Progenitor cell of endocrine pancreas (in vitro differentiated cells): ENCODE measurements at places on chromosomes 2 and 18.

DNA sequence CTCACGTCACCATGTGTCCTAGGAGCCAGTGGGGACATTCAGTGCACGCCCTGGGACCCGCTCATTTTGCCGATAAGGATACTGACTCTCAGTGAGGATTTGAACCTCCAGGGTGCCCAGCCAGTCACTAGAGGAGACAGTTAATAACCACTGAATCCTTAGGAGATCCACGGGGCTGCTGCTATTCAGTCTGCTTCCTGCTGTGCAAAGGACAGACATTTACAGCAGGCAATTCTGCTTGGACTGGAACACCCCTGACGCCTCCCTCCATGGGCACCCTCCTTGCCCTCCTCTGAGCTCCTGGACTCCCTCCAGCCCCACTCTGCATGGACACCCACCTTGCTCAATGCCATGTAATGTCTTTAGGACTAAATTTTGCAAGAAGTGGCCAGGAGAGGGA, 265.5 kb downstream of the EIPR1 start:
- no peak overlapping the region for H3K27ac ChIP-seq
- H3K4me3 ChIP-seq, result no peak overlapping the region
- H3K4me1 ChIP-seq, result no peaks in the 10 kb centered on the region
- no peaks in the 10 kb centered on the region for H3K27me3 ChIP-seq
- no peaks in the 10 kb centered on the region for H3K36me3 ChIP-seq
- no peak for DNase-seq

DNA sequence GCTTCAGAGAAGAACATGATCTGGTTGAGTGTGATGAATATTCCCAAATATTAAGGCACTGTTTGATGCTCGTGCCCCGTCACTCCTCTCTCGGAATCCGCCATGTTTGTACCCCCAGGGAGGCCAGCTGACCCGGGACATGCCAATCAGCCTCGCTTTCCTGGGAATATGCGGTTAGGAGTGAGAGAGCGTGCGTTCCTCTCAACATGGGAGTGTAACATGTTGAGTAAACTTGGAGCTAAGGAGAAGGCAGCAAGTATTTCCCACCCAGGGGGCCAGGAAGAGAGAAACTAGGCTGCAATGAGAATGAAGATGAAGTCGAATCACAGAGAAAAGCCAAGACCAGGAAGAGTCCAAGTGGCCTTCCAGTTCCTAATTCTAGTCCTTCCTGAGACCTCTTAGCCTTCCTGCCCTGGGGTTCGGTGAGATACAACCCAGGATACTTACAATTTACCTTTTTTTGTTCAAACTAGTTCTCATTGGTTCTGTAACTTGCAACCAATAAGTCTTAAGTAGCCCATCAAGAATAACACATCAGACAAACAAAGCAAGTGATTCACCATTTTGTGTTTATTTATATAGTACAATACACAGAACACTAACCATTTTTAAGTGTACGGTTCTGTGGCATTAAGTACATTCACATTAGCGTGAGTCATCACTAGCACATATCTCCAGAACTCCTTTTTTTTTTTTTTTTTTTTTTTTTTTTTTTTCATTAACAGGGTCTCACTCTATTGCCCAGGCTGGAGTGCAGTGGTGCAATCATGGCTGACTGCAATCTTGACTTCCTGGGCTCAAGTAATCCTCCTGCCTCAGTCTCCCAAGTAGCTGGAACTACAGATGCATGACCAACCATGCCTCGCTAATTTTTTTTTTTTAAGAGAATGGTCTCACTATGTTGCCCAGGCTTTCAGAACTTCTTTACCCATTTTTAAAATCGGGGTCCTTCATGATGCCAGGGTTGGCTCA, 36.4 kb upstream of the SLC1A4 start:
- no peaks in the 10 kb centered on the region for H3K4me1 ChIP-seq
- H3K27ac ChIP-seq, result no peak overlapping the region
- H3K36me3 ChIP-seq, result peaks cover 3% of the 10 kb centered on the region

DNA sequence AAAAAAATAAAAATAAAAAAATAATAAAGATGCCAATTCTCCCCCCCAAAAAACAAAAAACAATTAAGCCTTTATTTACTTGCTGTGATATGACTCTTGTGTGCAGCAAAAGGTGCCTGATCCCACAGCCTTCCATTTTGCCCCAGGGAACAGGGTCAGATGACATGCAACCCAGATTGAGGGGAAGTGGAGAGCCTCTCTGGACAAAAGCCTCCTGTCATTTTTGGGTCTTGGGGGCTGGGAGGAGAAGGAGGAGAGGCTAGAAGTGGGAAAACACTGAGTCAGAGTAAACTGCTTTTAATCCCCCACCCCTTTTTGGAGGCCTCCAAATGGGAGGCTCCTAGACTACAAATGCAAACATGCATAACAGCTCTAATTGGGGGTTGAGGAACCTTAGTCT, 46.6 kb upstream of the SCG2 start:
- peaks cover 6% of the 10 kb centered on the region for H3K27me3 ChIP-seq
- no peaks in the 10 kb centered on the region for H3K36me3 ChIP-seq
- H3K4me1 ChIP-seq, result no peaks in the 10 kb centered on the region

DNA sequence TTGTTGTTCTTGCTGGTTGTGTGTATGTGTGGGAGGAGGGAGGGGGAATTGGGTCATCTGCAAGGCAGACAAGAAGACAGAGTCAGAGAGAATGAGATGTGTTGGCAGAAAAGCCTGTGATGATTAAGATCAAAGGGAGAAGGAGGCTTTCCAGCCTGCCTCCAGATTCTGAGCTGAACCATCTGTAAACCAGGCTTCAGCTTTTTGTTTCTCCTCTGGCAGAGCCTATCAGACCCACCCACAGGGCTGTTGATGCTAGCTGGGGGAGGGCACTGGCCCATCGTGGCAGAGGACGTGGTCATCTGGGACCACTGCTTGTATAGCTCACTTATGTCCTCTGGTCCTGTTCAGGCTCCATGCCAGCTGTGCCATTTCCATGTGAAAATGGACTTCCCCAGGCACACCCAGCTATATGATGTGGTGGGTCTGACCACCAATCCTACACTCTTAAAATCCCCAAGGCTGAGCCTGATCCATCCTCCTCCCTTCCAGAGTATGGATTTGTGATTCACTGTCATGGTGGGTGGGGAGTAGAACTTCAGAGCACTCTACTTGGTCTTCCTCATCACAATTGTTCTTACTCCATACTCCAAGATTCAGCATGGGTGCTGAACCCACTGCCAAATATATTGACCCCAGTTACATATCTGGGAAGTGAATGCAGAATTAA, 27.8 kb upstream of the COL6A3 start:
- H3K27me3 ChIP-seq, result peaks cover 22% of the 10 kb centered on the region
- no peak overlapping the region for H3K27ac ChIP-seq
- H3K4me1 ChIP-seq, result peaks cover 4% of the 10 kb centered on the region

GRCh38 chr2:149679286-149679685, 91.7 kb upstream of the MMADHC start:
- H3K27ac ChIP-seq, result no peak overlapping the region
- DNase-seq, result no peak
- no peaks in the 10 kb centered on the region for H3K27me3 ChIP-seq
- peaks cover 28% of the 10 kb centered on the region for H3K4me1 ChIP-seq

GRCh38 chr2:207330912-207331311, 165.2 kb upstream of the KLF7 start:
- H3K27ac ChIP-seq, result no peak overlapping the region
- DNase-seq, result no peak
- peaks cover 21% of the 10 kb centered on the region for H3K4me1 ChIP-seq
- peaks cover 41% of the 10 kb centered on the region for H3K27me3 ChIP-seq
- H3K4me3 ChIP-seq, result no peak overlapping the region
- H3K36me3 ChIP-seq, result no peaks in the 10 kb centered on the region

- H3K4me3 ChIP-seq, result no peak overlapping the region
- H3K4me1 ChIP-seq, result no peaks in the 10 kb centered on the region
Observed at GRCh38 chr18:28189400-28190239, 12.7 kb upstream of the CDH2 start.

DNA sequence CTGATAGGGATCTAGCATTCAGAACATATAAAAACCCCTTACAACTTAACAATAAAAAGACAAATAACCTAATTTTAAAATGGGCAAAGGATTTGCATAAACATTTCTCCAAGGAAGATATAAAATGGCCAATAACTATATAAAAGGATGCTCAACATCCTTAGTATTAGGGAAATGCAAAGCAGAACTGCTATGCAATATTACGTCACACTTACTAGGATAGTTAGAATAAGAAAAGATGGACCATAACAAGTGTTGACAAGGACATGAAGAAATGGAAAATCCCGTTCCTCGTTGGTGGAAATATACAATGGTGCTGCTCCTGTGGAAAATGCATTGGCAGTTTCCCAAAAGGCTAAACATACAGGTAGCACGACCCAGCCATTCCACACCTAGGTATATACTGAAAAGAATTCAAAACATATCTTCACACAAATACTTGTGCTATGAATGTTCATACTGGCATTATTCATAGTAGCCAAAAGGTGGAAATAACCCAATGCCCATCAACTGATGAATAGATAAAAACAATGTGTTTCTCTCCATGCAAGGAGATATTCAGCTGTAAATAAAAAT, 48.2 kb upstream of the REV1 start:
- H3K36me3 ChIP-seq, result no peaks in the 10 kb centered on the region
- no peaks in the 10 kb centered on the region for H3K4me1 ChIP-seq

DNA sequence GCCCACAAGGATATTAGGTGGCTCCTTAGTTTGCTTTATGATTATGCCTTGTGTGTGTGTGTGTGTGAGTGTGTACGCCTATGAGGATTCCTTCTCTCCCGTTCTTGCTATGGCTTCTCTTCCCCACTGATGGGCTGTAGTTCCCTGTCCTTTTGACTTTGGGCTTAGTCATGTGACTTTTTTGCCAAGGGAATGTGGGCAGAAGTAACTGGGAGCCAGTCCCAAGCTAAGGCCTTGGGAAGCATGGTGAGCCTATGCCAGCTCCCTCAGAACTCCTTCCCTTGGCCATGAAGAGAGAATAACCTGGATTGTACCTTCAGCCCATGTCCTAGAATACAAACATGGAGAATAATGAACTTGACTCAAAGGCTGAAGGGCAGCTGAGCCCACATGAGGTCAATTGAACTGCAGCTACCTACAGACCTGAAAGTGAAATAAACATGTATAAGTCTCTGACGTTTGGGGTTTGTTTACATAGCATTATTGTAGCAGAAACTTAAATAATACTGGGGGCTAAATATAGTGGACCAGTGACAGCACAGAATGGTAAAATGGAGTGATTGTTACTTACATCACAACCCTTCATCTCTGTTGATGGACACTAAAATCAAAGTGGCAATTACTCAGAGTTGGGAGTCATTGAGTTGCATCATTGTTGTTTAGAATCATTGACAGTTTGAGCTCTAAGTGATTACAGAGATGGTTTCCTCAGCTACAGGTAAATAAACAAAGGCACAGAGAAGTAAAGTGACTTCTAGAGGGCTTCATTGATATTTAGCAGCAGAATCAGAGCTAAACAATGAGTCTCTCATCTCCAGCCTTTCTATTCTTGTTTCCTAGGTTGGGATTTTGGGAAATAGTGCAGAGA, 15.3 kb upstream of the IL36G start:
- DNase-seq, result no peak
- H3K36me3 ChIP-seq, result no peaks in the 10 kb centered on the region
- H3K27ac ChIP-seq, result no peak overlapping the region
- no peak overlapping the region for H3K4me3 ChIP-seq
- H3K4me1 ChIP-seq, result no peaks in the 10 kb centered on the region

DNA sequence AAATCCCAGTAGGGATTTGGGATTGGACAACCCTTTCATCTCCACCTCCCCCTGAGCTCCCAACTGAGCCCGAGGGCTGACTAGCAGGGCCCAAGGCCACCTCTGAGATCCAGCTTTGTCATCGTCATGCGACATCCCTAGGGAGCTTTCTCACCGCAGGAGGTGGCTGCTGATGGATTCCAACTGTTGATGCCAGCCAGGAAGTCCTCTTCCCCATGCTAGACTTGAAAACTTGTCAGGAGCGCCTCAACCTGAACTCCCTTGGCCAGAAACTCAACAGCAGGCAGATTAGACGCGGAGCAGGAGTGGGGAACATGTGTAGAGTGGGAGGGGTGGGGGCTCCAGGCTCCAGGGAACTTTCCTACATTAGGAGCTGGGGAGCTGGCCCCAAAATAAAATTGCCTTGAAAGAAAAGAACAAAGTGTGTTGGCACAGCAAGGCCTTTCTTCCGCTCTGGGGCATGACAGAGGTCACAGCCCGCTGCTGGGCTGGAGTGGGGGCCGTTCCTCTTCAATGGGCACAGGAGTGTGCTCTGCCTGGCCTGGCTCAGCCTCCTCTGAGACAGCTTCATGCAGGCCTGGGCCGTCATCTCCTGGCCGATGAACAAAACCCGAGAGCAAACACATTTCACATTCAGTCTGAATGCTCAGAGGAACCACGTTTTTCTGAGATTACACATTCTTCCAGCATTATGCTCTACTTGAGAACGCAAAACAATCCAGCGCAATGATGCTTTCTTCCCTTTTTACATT, 34.5 kb downstream of the EMILIN2 start:
- DNase-seq, result no peak
- H3K27ac ChIP-seq, result no peak overlapping the region
- H3K4me1 ChIP-seq, result peaks cover 4% of the 10 kb centered on the region

GRCh38 chr2:15120631-15121030, 440.5 kb downstream of the NBAS start:
- no peaks in the 10 kb centered on the region for H3K27me3 ChIP-seq
- no peak overlapping the region for H3K4me3 ChIP-seq
- no peak for DNase-seq
- no peak overlapping the region for H3K27ac ChIP-seq

GRCh38 chr2:71551631-71551915, 98.2 kb downstream of the DYSF start:
- peaks cover 18% of the 10 kb centered on the region for H3K4me1 ChIP-seq
- no peak for DNase-seq
- H3K36me3 ChIP-seq, result no peaks in the 10 kb centered on the region
- H3K27ac ChIP-seq, result no peak overlapping the region
- H3K4me3 ChIP-seq, result no peak overlapping the region
- H3K27me3 ChIP-seq, result no peaks in the 10 kb centered on the region

DNA sequence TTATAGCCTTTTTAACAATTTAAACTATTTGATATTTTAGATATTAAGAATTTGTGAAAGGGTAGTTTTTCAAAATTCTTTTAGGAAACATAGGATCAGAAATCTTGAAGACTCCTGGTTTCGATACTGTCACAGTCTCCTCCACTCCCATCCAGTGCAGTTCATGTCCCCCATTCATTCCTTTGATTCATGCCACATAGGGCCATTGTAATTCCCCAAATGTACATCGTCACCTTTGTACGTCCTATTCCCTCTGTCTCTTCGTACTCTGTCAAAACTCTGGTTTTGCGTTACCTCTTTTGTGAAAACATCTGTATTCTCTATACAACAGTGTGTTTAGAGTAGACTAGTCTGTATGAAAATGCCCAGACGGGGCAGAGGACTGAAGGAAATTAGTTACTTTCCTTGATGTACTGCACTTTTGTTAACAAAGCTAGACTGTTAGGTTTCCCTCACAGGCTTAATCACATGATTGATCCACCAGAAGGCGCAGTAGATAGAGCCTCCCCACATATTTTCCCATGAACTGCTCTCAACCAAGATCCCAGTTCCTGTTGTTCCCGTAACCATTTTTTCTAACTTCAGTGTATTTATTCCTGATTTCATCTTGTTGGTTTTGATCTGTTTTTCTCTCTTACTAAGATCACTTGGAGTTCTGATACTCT, 2.5 kb downstream of the MRPL35 start:
- DNase-seq, result no peak
- peak overlapping the region; percentile 15 for H3K4me3 ChIP-seq
- peak overlapping the region; percentile 53 for H3K27ac ChIP-seq
- no peaks in the 10 kb centered on the region for H3K27me3 ChIP-seq

GRCh38 chr18:10329101-10329500, 125.3 kb upstream of the APCDD1 start:
- no peak for DNase-seq
- peaks cover 6% of the 10 kb centered on the region for H3K4me1 ChIP-seq
- no peaks in the 10 kb centered on the region for H3K36me3 ChIP-seq
- no peak overlapping the region for H3K4me3 ChIP-seq
- H3K27ac ChIP-seq, result no peak overlapping the region
